ENCODE measurements at places on chromosomes 6 and 20.
A peak's percentile ranks its signal among the peaks of the same experiment; 100 is the strongest.

DNA sequence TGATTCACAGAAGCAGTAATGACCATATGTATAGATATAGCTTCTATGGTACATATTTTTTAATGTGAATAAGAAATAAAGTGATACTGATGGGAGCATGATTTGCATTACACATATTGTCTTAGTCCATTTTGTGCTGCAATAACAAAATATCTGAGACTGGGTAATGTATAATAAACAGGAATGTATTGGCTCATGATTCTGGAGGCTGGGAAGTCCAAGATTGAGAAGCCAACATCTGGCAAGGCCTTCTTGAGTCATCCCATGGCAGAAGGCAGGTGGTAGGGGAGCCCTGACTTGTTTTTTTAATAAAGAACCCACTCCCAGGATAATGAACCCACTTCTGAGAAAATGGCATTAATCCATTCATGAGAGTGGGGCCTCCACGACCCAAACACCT is 185.6 kb upstream of the RREB1 start:
- no peak for DNase-seq

DNA sequence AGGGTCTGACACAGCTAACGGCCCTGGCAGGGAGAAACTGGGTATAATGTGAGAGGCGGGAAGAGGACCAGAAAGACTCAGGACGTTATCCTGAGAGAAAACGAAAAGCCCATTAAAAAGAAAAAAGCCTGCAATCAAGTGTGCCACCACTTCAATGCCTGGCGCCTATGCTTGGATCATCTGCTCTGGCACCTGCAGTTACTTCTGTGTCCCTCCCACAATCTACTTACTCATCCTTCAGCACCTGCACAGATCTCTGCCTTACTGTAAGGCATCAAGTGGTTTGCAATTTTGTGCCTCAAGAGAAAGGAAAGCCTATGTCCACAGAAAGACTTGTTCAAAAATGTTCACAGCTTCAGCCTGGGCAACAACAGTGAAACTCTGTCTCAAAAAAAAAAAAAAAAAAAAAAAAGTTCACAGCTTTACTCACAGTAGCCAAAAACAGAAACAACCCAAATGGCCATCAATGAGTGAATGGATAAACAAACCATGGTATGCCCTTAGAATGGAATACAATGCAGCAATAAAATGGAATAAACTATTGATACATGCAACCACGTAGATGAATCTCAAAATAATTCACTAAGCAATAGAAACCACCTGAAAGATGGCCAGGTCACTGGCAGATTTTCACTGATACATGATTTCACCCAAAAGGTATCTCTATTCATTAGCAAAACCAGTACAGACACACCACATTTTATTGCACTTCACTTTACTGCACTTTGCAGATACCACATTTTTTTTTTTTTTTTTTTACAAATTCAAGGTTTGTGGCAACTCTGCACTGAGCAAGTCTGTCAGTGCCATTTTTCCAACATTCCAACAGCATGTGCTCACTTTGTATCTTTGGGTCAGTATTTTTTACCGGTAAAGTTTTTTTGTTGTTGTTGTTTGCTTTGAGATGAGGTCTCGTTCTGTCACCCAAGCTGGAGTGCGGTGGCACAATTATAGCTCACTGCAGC is 48.6 kb downstream of the ABHD12 start:
- DNase-seq: no peak

DNA sequence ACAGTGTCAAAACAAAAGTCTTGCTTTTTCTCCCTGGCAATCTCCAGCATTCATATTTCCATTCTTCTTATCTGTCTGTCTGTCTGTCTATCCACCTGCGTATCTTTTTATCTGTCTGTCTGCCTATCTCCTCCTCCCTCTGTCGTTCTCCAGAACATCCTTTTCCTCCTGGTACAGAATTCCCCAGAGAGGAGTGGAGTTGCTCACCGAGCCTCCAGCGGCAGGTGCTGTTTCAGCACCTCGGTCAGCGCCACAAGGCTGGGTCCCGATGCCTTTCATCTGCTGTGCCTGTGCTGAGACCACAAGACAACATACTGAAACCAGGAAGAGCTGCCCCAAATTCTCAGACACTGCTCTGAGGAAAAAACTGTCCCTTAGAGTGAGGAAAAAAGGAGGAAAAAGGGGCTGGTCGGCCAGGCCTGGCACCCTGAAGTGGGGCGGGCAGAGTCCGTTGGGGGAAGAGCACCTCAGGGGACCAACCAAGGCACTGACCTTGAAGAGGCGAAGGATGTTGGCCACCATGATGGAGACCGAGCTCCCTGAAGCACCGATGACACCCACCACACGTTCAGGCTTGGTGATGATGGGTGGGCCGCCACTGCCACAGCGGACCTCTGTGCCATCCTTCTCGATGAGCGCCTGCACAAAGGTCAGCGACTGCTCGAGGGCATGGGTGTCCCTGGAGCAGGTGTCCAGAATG is 13.3 kb downstream of the GRM4 start:
- DNase-seq: peak; percentile 55

GRCh38 chr20:41478026-41478425 is 111.4 kb upstream of the EMILIN3 start:
- no peak for DNase-seq

GRCh38 chr6:108118810-108119768 is 44.5 kb upstream of the OSTM1 start:
- no peak for DNase-seq

- DNase-seq: no peak
Measured at GRCh38 chr6:167824591-167825331, 1.9 kb upstream of the AFDN start.

DNA sequence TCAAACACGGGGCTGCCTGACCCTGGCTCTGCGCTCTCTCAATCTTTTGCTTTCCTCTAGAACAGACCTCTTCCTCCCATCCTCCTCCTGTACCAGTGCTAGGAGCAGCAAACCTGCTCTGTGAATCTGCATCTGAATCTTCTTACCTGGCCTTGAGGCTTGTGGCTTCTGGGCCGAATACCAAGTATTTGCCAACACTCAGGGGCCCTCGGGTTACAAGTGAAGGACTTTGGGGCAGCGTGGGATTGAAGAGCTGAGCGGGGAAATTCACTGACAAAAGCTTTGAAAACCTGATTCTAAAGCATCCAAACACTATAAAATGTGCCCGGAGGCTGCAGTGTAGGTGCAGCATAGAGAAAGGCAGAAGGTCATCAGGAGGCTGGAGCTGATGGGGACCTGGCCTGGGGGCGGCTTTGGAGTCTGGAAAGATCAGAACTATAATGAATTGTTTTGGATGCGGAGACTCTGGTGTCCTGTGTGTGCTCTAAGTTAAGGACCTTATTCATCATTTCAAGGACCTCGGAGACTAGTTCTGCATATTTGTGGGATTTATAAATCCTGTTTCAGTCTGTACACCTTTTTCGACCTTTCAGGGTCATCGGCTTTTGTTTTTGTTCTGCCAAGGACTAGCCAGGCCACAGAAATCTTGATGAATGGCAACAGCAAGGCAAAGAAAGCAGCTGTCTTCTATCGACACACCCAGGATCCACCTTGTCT is 16.4 kb upstream of the IGF2R start:
- DNase-seq: no peak

- no peak for DNase-seq
Measured at GRCh38 chr6:147979966-147980365, 362.7 kb upstream of the SASH1 start.

- no peak for DNase-seq
Measured at GRCh38 chr6:15615802-15616201, 47.0 kb downstream of the DTNBP1 start.

DNA sequence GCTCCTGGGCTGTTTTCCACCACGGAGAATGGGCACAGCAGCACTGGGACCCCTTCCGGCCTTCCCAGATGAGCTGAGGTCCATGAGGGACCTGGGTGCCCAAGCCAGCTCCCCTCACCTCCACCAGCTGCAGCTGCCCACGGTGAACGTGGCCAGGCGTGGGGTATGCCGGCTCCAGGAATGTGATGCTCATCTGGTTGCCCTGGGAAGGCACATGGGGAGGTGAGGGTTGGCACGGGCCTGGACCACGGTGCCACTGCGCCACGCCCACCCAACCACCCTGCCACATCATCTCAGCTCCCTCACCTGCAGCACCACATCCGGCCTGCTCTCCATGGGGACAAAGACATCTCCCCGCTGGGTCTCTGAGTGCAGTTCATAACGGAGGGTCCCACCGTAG is 23.8 kb downstream of the ADRM1 start:
- no peak for DNase-seq

DNA sequence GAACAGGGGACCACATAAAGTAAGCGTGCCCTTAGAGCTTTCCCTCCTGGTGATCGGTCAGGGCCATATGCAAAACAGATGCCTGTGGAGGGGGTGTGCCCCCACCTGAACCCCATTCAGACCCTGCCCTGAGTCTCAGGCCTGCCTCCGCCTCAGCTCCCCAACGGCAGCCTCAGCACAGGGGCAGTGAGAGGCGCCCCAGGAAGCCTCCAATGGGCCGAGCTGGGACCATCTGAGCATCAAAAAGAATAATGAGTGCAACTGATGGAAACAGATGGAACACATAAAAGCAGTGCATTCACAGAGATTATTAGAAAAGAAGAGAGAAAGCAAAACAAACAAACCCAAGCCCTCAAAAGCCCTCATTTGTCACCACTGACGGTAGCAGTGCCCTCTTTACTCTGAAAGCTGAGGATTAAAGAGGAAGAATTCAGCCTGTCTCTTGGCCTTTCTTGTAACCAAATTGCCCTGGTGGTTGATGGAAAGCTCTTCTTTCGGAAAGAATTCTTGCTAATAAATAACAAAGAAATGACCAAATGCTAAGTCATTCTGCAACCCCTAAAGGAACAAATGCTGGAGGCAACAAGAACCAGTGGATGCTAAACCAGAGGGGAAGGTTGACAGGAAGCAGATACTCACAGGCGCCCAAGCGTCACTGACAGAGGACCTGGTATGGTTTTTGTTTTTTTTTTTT is 6.8 kb downstream of the ADISSP start:
- no peak for DNase-seq

DNA sequence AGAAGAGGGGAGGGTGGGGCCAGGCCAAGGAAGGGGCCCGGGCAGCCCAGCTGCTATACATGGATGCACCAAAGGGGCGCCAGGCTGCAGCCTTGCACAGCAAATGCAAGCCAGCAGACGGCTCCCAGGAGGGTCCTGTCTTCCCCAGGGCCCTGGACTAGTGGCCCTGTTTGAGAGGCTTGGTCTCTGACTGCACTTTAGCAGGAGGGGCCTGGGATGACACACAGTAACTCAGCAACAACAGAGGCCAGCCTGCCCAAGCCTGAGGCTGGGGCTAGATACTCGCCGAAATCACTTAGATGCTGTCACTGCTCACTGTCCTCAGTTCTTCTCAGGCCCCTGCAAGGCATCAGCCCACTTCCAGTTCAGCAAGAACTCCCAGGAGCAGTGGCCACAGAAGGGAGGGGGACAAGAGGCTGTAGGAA is 73.5 kb downstream of the TRAM2 start:
- no peak for DNase-seq

- no peak for DNase-seq
Measured at GRCh38 chr6:151286214-151286613, 46.4 kb downstream of the AKAP12 start.

- no peak for DNase-seq
Measured at GRCh38 chr6:158043586-158044524, 62.2 kb downstream of the SYNJ2 start.

GRCh38 chr6:169807229-169807628 is 55.8 kb downstream of the ERMARD start:
- DNase-seq: no peak

- DNase-seq: no peak
Measured at GRCh38 chr6:1850840-1851157, 241.1 kb downstream of the FOXC1 start.

GRCh38 chr6:13183415-13184088 is 144.8 kb downstream of the TBC1D7 start:
- DNase-seq: peak; percentile 65

- no peak for DNase-seq
Measured at GRCh38 chr6:166610069-166610468, 17.0 kb downstream of the RPS6KA2 start.

GRCh38 chr6:7332090-7332745 is 19.2 kb upstream of the SSR1 start:
- DNase-seq: no peak

GRCh38 chr6:64243618-64244017 is 608.0 kb downstream of the PHF3 start:
- no peak for DNase-seq

DNA sequence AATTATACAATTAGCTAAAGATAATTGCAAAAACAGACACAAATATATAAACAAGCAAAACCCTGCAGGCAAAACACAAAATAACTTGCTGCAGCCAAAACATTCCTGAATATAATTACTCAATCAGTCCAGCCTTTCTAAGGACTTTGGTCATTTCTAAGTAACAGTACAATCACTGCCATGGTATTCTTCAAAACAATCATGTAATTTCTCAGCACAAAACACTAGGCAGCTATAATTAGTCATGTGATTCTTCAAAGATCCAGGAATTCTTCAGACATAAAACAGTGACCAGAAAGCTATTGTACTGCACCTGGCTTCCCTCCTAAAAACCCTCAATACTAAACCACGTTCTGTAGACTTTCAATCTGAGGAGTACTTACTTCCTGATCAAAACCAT is 881.1 kb downstream of the EPHA7 start:
- no peak for DNase-seq

- no peak for DNase-seq
Measured at GRCh38 chr20:48224533-48225050, 439.3 kb upstream of the SULF2 start.

DNA sequence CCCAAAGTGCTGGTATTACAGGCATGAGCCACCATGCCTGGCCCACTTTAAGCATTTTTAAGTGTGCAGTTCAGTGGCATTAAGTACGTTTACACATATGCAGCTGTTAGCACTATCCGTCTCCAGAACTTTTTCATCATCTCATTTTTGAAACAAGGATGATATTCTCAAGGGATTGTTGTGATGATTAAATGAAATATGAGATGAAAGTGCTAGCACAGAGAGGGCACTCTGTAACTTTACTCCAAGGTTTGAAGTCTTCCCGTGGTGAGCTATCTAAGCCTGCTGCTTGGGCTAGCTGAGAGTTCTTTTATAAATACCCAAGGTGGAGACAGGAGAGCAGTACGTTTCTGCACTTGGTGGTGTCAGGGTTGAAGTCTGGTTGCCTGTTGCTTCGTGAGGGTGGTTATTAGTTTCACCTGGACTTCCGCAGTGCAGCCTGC is 6.6 kb downstream of the TM9SF4 start:
- DNase-seq: no peak

DNA sequence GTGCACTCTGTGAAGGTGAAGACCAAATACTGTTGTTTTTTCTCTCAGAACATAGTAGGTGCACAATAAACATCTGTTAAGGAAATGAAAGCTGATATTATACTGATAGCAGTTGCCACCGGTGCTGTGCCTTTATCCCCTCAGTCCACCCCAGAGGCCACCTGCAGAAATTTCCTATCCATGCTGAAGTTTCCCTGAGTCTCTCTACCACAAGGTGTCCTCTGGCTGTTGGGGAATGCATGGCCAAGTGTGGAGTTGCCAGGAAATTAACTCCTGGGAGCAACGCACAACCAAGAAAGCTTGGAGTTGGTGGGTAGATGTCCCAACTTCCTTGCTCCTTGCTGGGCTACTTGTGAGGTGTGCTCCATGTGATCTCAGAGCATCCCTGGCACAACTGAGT is 114.2 kb downstream of the LAMP5 start:
- no peak for DNase-seq

GRCh38 chr6:156994215-156995076 is 217.3 kb downstream of the ARID1B start:
- no peak for DNase-seq

- DNase-seq: peak; percentile 62
Measured at GRCh38 chr20:31835977-31836852, 9.2 kb downstream of the FOXS1 start.
